Islet precursor cell (in vitro differentiated cells): ENCODE measurements at places on chromosomes 13 and 19.

DNA sequence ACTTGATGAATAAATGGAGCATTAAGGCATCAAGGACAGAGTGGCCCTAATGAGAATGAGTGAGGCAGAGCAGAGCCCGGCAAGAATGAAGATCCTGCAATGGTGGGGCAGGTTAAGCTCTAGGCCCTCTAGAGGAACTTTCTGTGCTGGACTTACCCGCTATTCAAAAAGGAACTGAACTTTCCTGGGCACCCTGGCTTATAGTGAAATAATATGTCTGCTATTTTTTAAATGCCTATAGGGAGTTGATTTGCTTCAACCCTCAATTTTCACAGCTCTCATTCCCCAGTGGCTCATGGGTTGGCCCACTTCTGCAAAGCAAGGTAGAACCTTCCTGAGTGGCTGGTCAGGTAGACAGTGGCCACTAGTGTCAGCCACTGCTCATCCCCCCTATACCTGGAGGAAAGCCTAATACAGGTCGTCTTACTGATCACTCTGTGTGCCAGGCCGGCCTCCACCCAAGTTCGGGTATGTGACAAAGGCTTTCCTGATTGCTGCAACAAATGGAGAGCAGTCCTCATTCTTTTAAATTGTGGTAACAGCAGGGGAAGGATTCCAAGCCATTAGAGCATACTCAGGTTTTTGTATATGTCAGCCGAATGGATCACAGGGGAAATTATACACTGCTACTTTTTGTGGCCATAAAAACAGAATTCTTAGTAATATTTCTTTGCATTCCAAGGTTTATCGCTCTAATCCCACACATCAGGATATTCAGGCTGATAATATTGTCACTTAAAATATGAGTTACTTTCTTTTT lies 103.0 kb downstream of the KL start:
- no peak for DNase-seq

- DNase-seq, result peak; percentile 78
Measured at GRCh38 chr19:42606660-42607351, 12.1 kb upstream of the CEACAM8 start.

DNA sequence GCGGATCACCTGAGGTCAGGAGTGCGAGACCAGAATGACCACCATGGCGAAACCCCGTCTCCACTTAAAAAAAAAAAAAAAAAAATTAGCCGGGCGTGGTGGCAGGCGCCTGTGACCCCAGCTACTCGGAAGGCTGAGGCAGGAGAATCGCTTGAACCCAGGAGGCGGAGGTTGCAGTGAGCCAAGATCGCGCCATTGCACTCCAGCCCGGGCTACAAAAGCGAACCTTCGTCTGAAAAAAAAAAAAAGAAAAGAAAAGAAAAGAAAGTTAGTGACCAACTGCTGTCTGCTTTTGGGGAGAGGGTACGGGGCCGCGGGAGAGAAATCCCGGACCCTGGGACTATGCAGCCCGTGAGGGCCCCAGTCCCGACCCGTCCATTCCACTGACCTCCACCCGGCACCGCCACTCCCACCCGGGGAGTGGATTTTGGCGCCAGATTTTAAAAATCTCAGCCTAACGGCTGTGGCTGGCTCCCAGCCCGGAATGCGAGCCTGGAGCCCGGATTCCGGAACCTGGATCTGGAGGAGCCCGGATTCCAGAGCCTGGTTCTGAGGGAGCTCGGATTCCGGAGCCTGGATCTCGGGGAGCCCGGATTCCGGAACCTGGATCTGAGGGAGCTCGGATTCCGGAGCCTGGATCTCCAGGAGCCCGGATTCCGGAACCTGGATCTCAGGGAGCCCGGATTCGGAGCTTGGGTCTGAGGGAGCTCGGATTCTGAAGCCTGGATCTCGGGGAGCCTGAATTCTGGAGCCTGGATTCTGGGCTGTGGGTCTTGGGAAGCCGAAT lies 6.1 kb upstream of the LMNB2 start:
- peak; percentile 98 for DNase-seq

DNA sequence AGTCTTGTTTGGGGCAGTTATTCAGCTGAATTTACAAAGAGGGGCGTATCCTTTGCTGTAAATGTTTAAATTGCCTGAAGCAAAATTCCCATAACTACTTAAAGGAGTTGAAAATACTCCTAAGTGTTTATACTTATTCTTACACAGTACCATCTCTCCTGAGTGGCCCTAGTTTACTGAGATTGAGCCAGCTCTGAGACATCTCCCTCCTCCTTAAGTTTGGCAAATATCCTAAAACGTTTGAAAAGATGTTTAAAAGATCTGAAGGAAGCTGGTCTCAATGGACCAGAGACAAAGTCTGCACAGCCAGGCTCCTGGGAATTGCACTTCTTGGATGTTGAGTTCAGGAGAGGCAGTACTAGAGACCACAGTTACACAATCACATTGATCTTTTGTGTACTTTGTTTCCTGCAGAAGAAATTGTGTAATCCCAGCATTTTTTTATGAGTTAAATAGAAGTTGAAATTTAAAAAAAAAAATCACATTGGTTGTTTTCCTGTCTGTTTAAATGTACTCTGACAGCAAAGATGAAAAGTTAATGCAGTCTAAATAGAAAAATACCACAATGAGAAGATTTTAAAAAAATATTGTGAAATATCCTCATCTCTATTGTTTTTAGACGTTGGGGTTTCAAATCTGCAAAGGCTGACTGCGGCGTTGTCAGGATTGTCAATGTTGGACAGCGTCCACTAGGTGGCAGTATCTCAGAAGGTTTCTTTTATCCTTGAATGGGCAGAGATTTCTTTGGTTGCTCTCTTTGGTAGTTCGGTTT lies 20.7 kb downstream of the TNFSF11 start:
- DNase-seq, result peak; percentile 64

DNA sequence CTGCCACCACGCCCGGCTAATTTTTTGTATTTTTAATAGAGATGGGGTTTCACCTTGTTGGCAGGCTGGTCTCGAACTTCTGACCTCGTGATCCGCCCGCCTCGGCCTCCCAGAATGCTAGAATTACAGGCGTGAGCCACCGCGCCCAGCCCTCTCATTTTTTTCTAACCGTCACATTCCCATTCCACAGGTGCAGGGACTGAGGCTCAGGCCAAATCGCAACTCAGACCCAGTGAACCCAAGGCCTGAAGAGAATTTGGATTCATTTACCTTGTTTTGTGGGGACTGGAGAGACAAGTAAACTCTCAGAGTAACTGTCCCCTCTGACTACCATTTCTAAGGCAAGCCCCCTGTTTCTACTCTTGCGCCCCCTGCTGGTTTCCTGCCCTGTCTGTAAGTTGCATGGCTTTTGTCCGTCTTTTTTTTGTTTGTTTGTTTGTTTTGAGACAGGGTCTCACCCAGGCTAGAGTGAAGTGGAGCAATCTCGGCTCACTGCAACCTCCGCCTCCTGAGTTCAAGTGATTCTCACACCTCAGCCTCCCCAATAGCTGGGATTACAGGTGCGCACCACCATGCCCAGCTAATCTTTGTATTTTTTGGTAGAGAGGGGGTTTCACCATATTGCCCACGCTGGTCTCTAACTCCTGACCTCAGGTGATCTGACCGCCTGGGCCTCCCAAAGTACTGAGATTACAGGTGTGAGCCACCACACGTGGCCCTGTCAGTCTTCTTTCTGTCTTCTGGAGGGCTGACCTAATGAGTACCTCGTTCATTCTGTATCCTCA lies 2.3 kb upstream of the STRN4 start:
- peak; percentile 83 for DNase-seq

GRCh38 chr13:101626925-101627555 lies 174.6 kb downstream of the ITGBL1 start:
- no peak for DNase-seq
